Suprapubic skin (tissue), 4 donors: ENCODE measurements at places on chromosomes 5 and 9. TPM values are rescaled to one million over a fixed set of nuclear protein-coding genes. Genes with fewer than 3 reads are reported as not detected.

DNA sequence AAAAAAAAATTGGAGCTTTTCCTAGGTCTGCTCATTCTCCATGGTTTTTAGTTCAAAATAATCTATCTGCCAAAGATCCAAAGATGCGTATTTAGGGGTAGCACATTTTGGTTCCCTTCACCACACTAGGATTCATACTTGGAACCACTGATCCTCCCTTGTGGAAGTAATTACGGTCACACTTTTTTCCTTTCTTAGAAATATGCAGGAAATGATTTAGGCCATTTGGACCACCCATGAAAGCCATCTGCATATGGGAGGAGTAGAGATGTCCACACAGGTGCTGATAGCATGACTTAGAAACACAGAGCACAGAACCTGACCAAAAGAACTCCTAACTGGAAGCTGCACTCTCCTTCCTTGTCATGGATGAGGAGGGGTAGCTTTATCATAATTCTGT lies 105.9 kb upstream of the RAI14 start:
- DNase-seq: no peak
- H3K27ac ChIP-seq: no peak overlapping the region
- H3K4me1 ChIP-seq: peaks cover 13% of the 10 kb centered on the region
- no peak overlapping the region for H3K4me3 ChIP-seq
- no peaks in the 10 kb centered on the region for H3K27me3 ChIP-seq

GRCh38 chr5:114361724-114362196 lies at the start of gene KCNN2:
KCNN2 (plus strand) TSS chr5:114362070; CDS start chr5:114362140, 70 bp downstream.
- H3K27me3 ChIP-seq: peaks cover 47% of the 10 kb centered on the region
- H3K4me1 ChIP-seq: peaks cover 37% of the 10 kb centered on the region
- no peaks in the 10 kb centered on the region for H3K36me3 ChIP-seq
- peak; percentile 67 for DNase-seq
- peak within 1 kb of the TSS; percentile 47 for H3K4me3 ChIP-seq

- no peak overlapping the region for H3K27ac ChIP-seq
- no peaks in the 10 kb centered on the region for H3K27me3 ChIP-seq
- H3K36me3 ChIP-seq: no peaks in the 10 kb centered on the region
- DNase-seq: no peak
- no peak overlapping the region for H3K4me3 ChIP-seq
- H3K4me1 ChIP-seq: peaks cover 3% of the 10 kb centered on the region
These were observed 11.7 kb downstream of the C5 start for GRCh38 chr9:121038362-121038761.

- no peaks in the 10 kb centered on the region for H3K4me1 ChIP-seq
- H3K36me3 ChIP-seq: no peaks in the 10 kb centered on the region
- no peaks in the 10 kb centered on the region for H3K27me3 ChIP-seq
- H3K27ac ChIP-seq: no peak overlapping the region
- no peak for DNase-seq
These were observed 782.9 kb downstream of the CDH12 start for GRCh38 chr5:22070186-22070728.

DNA sequence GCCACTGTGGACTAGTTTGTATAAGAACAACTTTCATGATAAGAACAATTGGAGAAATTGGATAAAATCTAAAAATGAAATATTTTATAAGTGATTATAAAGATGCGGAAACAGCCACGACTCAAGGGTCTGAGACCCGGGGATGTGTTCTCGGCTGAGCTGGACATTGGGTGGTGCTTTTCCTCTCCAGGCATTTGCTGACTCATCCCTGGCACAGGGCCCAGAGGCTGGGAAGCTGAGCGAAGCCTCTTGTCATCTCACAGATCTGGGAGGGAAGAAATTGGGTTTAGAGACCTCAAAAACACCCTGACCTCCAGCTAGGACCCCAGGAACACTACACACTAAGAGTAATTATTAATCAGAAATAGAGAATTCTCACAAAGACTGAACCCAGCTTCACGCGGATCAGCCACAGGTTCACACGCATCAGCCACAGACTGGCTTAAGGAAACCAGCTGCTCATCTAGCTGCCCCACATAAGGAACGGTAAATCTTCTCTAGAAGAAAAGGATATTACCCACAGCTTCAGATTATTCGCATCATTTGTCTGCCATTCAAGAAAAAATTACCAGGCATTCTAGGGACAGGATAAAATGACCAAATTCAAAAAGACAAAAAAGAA lies 2.8 kb upstream of the OR2V1 start:
- DNase-seq: no peak
- no peak overlapping the region for H3K4me3 ChIP-seq
- H3K27me3 ChIP-seq: peaks cover 24% of the 10 kb centered on the region
- H3K36me3 ChIP-seq: no peaks in the 10 kb centered on the region
- H3K27ac ChIP-seq: no peak overlapping the region

SOX30 gene
- total RNA-seq: not detected

DNA sequence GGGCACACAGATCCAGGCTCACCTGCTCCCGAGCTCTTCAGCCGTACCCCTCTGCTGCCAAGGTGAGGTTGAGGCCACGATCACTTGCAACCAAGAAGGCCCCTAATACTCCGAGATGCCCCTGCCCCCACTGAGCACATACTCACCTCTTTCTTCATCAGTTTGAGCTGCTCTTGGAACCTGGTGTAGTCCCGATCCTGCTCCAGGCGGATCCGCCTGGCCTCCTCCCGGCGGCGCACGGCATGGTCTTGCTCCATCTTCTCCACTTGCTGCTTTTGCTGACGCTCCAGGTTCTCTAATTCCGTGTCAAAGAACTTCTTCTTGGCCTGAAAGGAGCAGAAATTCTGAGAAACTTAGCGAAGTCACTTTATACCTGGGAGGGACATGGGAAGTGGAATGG lies 75.7 kb upstream of the FBXW11 start:
- H3K4me1 ChIP-seq: peaks cover 9% of the 10 kb centered on the region
- DNase-seq: peak; percentile 29
- H3K27ac ChIP-seq: no peak overlapping the region
- H3K36me3 ChIP-seq: peaks cover 16% of the 10 kb centered on the region

GRCh38 chr5:128009403-128009802 lies 74.2 kb upstream of the SLC12A2 start:
- H3K4me1 ChIP-seq: no peaks in the 10 kb centered on the region
- H3K27ac ChIP-seq: no peak overlapping the region
- H3K4me3 ChIP-seq: no peak overlapping the region
- H3K27me3 ChIP-seq: no peaks in the 10 kb centered on the region
- DNase-seq: no peak

- H3K36me3 ChIP-seq: peaks cover 24% of the 10 kb centered on the region
- H3K27ac ChIP-seq: no peak overlapping the region
- no peak for DNase-seq
- no peak overlapping the region for H3K4me3 ChIP-seq
These were observed 45.5 kb upstream of the SLC2A8 start for GRCh38 chr9:127351182-127352166.

GRCh38 chr5:125559296-125559695 lies 812.9 kb upstream of the ZNF608 start:
- no peaks in the 10 kb centered on the region for H3K4me1 ChIP-seq
- no peak overlapping the region for H3K27ac ChIP-seq
- no peak overlapping the region for H3K4me3 ChIP-seq
- no peaks in the 10 kb centered on the region for H3K36me3 ChIP-seq
- no peak for DNase-seq

DNA sequence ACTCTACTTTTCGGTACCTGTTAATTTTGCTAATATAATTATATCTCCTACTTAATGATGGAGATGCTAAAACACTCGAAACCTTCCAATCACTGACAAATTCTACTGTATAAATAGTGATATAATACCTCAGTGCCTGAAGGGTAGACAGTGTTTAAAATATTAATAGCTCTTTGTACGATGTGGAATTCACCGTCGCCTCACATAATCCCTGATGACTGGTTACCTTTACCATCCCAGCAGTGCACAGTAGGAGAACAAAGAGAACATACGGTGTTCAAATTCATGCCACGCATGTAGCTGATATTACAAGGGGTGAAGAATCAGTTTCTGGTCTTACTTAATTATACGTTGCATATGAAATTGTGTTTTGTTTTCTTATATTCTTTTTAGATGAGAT lies 506.7 kb downstream of the CTNND2 start:
- H3K36me3 ChIP-seq: no peaks in the 10 kb centered on the region
- H3K27me3 ChIP-seq: no peaks in the 10 kb centered on the region
- no peak overlapping the region for H3K4me3 ChIP-seq
- no peak for DNase-seq
- no peak overlapping the region for H3K27ac ChIP-seq

GRCh38 chr9:6219981-6220380 lies 4.4 kb downstream of the IL33 start:
- DNase-seq: no peak
- H3K4me3 ChIP-seq: no peak overlapping the region
- H3K27me3 ChIP-seq: no peaks in the 10 kb centered on the region
- no peaks in the 10 kb centered on the region for H3K36me3 ChIP-seq

DNA sequence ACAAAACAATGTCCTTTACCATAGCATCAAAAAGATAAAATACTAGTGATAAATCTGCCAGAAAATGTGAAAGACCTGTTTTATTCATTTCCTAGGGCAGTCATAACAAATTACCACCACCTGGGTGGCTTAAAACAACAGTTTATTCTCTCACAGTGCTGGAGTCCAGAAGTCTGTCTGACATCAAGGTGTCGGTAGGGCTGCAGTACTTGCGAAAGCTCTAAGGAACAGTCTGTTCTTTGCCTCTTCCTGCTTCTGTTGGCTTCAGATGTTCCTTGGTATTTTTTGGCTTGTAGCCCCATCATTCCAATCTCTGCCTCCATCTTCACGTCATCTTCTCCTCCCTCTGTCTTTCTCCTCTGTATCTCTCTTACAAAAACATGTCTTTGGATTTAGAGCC lies 51.0 kb downstream of the PTPDC1 start:
- no peak for DNase-seq
- no peak overlapping the region for H3K4me3 ChIP-seq
- peaks cover 35% of the 10 kb centered on the region for H3K4me1 ChIP-seq

GRCh38 chr9:22452415-22453010 lies 5.9 kb downstream of the DMRTA1 start:
- H3K27ac ChIP-seq: no peak overlapping the region
- no peaks in the 10 kb centered on the region for H3K36me3 ChIP-seq
- peaks cover 15% of the 10 kb centered on the region for H3K27me3 ChIP-seq
- DNase-seq: no peak
- H3K4me3 ChIP-seq: no peak overlapping the region

GRCh38 chr5:8538821-8539220 lies 669.9 kb downstream of the MTRR start:
- no peaks in the 10 kb centered on the region for H3K4me1 ChIP-seq
- no peaks in the 10 kb centered on the region for H3K36me3 ChIP-seq

- no peaks in the 10 kb centered on the region for H3K36me3 ChIP-seq
- DNase-seq: no peak
- no peak overlapping the region for H3K4me3 ChIP-seq
- H3K27me3 ChIP-seq: no peaks in the 10 kb centered on the region
These were observed 35.8 kb upstream of the PIP5K1B start for GRCh38 chr9:68669218-68669617.

PFDN1 gene
- total RNA-seq: 74.5 TPM

- no peaks in the 10 kb centered on the region for H3K27me3 ChIP-seq
- DNase-seq: no peak
- H3K4me3 ChIP-seq: no peak overlapping the region
- no peak overlapping the region for H3K27ac ChIP-seq
- H3K4me1 ChIP-seq: peaks cover 3% of the 10 kb centered on the region
- H3K36me3 ChIP-seq: no peaks in the 10 kb centered on the region
These were observed 150.8 kb downstream of the GRIA1 start for GRCh38 chr5:153641183-153641688.

CDHR2 gene
- total RNA-seq: 0.23 TPM

- H3K36me3 ChIP-seq: no peaks in the 10 kb centered on the region
- H3K27ac ChIP-seq: no peak within 1 kb of the TSS
- peak within 1 kb of the TSS; percentile 33 for H3K4me3 ChIP-seq
- H3K27me3 ChIP-seq: peaks cover 4% of the 10 kb centered on the region
These were observed at the start of gene PCDHA4 for GRCh38 chr5:140806834-140807775. PCDHA4 (plus strand) TSS chr5:140807068.

- H3K4me3 ChIP-seq: no peak overlapping the region
- DNase-seq: no peak
- H3K27ac ChIP-seq: no peak overlapping the region
- peaks cover 9% of the 10 kb centered on the region for H3K4me1 ChIP-seq
- H3K36me3 ChIP-seq: no peaks in the 10 kb centered on the region
These were observed 76.4 kb upstream of the RARS1 start for GRCh38 chr5:168409591-168410458.

- no peak overlapping the region for H3K27ac ChIP-seq
- no peak for DNase-seq
- no peaks in the 10 kb centered on the region for H3K27me3 ChIP-seq
- H3K4me3 ChIP-seq: no peak overlapping the region
- no peaks in the 10 kb centered on the region for H3K4me1 ChIP-seq
These were observed 256.9 kb upstream of the COX7C start for GRCh38 chr5:86360801-86361200.

DNA sequence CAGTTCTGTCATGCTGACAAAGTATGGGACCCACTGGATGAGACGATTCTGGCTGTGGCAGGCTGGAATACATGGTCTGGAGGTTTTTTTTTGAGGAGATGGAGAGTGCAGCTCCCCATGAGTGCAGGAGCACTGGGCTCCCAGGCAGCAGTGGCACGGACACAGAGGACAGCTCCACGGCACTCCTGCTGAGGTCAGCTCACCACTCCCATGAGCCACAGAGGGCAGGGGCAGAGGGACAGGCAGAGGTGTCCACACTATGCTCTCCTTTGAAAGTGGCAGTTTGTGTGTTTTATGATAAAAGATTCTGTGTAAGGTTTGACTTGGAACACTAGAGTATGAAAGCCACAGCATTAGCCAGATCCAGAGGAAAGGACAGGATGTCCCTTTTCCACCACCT lies 114.4 kb downstream of the UBE2R2 start:
- no peaks in the 10 kb centered on the region for H3K27me3 ChIP-seq
- H3K36me3 ChIP-seq: peaks cover 95% of the 10 kb centered on the region
- no peak overlapping the region for H3K27ac ChIP-seq
- H3K4me3 ChIP-seq: no peak overlapping the region

DNA sequence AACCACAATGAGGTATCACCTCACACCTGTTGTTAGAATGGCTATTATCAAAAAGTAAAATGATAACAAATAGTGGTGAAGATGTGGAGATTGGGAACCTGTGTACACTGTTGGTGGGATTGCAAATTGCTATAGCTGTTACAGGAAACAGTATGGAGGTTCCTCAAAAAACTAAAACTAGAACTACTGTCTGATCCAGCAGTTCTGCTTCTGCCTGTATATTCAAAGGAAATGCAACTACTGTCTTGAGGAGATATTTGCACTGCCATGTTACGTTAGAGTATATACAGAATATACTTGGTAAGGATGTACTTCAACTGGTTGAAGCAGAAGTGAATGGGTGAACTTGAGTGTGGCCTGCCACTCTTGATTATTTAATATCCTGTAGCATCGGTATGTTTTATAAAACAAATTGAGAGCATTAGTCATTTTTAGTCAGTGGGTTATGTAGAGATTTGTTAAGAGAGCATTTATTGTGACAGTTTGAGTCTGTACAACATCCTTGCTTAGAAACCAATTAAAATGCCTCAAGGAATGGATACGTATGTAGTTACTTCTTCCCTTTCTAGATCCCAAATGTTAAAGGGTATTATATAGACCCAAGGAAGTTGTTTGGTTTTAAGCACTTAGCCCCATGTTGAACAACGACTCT lies 37.5 kb downstream of the ZCCHC7 start:
- no peak for DNase-seq
- H3K27me3 ChIP-seq: no peaks in the 10 kb centered on the region
- no peak overlapping the region for H3K27ac ChIP-seq
- peaks cover 30% of the 10 kb centered on the region for H3K36me3 ChIP-seq
- H3K4me3 ChIP-seq: no peak overlapping the region
- H3K4me1 ChIP-seq: no peaks in the 10 kb centered on the region

GRCh38 chr5:167814828-167815227 lies 476.6 kb upstream of the WWC1 start:
- H3K4me1 ChIP-seq: peaks cover 24% of the 10 kb centered on the region
- peak overlapping the region; percentile 73 for H3K27ac ChIP-seq
- H3K36me3 ChIP-seq: no peaks in the 10 kb centered on the region
- H3K27me3 ChIP-seq: no peaks in the 10 kb centered on the region
- no peak overlapping the region for H3K4me3 ChIP-seq
- no peak for DNase-seq
